Activated T-cell treated with anti-CD3 and anti-CD28 coated beads, Interleukin-2, amount 50 U/mL, for 24 hours (primary cell): ENCODE measurements at places on chromosomes 4 and X.

GRCh38 chr4:48947731-48948130, 38.3 kb upstream of the CWH43 start:
- DNase-seq, result no peak

DNA sequence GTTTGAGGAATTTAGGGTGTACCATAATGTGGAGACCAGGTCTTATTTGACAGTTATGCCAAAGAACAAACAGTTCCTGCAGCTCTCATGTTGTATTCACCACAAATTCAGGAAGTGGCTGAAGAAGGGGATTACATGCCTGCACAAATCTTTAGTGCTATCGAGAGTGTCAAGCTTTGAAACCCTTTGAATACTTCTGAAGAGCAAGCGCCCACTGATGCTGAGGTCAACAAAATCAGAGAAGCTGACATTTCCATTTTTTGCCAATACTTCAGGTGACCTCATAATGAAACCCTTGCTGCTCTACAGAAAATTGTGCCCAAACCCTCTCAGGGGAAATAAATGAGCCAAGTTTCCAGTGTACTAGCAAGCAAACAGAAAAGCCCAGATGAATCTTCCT, 28.4 kb downstream of the PAK3 start:
- DNase-seq, result no peak

DNA sequence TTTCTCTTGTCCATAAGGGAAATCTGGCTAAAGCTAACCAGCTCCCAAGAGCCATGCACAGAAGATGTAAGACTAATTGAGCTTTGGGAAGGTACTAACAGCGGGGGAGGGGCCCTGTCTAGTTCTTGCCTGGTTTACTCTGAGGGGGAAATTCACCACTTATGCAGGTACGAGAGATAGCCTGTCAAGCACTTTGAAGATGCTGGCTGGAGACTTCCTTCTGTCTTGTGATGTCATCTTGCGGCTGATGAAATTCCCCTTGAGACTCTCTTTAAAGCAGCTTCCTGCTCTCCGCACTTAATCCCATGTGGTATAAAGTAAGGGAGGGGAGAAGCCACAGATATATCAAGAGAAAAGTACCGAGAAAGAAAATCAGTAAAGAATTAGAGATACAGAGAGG, 345.3 kb downstream of the MAPK10 start:
- DNase-seq, result no peak

- no peak for DNase-seq
Measured at GRCh38 chr4:3514221-3514780, 17.9 kb downstream of the LRPAP1 start.

GRCh38 chr4:6953751-6954380, 44.2 kb downstream of the TBC1D14 start:
- DNase-seq, result peak; percentile 11

GRCh38 chr4:73662709-73663546, 42.7 kb upstream of the RASSF6 start:
- DNase-seq, result no peak

- DNase-seq, result no peak
Measured at GRCh38 chr4:52660643-52661042, 1.5 kb upstream of the USP46 start.

DNA sequence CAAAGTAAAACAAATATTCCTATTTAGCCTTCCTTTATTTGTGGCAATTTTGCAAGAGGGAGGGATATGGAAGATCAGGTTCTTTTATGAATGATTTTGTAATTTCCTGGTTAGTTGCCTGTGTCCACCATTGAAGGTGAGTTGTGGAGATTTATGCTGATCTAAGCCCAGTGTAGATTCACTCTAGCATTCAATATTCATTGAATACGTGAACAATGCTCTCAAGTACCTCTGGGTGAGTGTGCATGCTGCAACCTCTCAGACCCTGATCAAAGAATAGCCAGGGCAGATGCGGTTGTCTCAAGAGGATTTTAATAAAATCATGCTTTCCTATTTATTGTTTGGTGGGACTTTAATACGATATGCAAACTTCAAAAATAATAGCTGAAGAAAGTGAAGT, 628.4 kb downstream of the SPRY1 start:
- no peak for DNase-seq

DNA sequence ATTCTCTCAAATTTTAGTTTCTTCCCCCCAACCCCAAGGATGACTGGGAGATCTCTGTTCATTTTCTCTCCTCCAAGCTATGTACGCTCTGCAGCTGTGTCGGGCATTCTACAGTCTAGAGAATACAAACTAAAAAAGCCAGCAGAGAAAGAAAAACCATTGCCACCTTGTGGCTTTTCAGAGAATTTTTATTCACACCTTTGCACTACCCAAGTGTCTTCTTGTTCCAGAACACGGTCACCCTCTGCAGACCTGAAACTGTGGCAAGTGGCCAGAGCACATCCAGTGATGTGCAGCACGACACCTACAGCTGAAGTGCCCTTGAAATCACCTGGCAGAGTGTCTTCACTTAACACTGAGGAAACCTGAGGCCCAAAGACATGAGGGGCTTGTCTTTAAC, 68.6 kb downstream of the CHST7 start:
- peak; percentile 34 for DNase-seq

DNA sequence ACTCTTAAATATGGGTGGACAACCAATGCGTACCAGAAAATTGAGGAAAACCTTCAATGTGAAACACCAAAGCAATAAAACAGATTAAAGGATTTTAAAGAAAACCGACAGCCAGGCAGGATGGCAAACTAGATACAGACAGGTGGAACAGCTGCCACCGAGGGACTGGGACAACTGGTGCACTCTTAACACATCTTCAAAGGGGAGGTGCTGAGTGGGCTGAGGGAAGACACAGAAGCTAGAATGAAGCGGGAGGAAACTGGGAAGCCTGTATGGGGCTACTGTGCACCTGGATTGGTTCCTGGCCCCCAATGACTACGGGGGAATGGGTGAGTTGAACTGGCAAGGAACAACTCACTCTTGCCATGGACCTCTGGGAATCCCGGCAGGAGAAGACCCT, 20.7 kb downstream of the ZNF280C start:
- DNase-seq, result no peak

- DNase-seq, result no peak
Measured at GRCh38 chrX:57156397-57157049, 19.3 kb upstream of the SPIN2A start.

- no peak for DNase-seq
Measured at GRCh38 chrX:103879339-103879738, 47.3 kb upstream of the RAB9B start.

DNA sequence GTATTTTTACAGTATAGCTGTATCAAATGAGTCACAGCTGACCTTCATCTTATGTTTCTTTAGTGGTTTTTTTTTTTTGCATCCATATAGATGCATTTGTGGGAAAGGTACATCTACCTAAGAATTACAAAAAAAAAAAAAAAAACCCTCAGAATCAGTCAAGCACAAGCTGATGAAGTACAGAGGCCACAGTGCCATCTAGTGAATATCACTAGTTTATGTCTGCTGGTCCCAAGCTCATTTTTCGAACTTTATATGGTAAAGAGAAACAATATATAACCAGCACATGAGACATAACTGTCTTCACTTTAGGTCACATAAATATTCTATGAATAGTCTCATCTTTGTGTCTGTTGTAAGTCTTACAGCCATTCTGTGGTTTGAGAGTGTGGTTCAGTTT, 220.1 kb downstream of the DLG3 start:
- no peak for DNase-seq

DNA sequence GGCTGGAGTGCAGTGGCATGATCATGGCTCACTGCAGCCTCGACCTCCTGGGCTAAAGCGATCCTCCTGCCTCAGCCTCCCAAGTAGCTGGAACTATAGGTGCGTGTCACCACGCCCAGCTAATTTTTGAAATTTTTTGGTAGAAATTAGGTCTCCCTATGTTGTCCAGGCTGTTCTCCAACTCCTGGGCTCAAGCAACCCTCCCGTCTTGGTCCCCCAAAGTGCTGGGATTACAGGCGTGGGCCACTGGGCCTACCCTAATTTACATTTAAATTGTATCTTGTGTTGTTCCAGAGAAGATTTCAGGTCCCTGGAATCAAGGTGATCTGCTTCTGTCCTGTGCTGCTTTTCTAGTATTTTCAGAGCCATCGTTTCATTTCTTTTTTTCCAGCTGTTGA, 1.2 kb upstream of the LRPAP1 start:
- no peak for DNase-seq

DNA sequence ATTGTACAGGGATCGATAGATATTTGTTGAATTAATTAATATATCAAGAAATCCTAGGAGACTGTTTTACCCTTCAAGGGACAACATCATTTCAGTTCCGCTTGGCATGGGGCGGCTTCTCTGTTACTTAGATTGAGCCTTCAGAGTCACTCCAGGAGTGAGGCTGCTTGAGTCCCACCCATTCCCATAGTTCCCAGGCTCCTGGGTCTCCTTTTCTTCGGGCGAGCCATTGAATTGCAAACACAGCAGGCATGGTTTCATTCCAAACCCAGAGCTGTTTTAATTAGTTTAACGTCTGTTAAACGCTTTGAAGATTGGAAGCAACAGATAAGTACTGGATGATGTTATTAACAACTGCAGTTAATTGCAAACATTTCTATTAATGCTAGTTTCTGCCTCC, 571 bp upstream of the EDA start:
- no peak for DNase-seq

- DNase-seq, result no peak
Measured at GRCh38 chrX:13074297-13075262, 30.2 kb upstream of the FAM9C start.

- DNase-seq, result no peak
Measured at GRCh38 chr4:1242506-1243450, 6.2 kb downstream of the CTBP1 start.

DNA sequence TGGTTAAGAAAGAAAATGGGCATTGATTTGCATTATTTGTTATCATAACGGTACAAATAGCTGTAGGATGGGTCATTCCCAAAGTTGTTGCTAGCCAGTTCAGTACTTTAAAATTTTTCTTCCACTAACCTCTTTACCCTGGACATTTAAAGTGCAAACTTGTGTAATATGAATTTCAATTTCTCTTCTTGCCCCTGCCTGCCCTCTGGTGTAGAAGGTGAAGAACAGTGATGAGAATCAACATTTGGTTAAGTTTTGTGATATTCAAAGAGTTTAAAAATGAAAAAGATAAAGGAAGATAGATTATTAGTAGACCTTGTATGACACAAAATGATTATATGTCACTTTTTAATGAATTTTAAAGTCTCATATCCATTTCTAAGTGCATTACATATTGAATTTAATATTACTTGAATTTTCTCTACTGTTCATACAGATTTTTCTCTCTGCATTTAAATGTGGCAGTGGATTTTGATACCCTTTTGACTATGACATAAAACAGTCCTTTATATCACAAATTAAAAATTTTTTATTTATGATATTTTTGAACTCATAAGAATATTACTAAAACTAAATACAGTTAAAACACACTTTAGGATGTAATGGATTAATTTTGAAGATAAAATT, 337.7 kb downstream of the BMPR1B start:
- DNase-seq, result no peak

- no peak for DNase-seq
Measured at GRCh38 chrX:115467961-115468360, 93.0 kb upstream of the PLS3 start.

DNA sequence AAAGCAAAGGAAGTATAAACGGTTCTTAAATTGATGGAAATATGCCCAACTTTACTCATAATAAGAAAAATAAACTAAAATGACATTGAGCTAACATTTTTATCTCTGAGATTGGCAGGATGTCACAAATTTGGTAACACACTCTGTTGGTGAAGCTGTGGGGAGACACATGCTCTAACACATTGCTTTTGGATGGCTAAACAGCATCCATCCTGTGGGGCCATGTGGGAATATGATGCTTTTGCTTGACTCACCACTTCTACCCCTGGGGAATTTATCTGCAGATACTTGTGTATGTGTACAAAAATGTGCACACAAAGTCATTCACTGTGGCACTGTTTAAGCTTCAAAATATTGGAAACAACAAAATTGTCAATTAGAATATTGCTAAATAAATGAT, 100.2 kb downstream of the ANAPC4 start:
- no peak for DNase-seq

GRCh38 chrX:154981116-154981411, 41.5 kb downstream of the F8 start:
- no peak for DNase-seq

GRCh38 chr4:108155373-108155772, 13.4 kb downstream of the LEF1 start:
- DNase-seq, result no peak

DNA sequence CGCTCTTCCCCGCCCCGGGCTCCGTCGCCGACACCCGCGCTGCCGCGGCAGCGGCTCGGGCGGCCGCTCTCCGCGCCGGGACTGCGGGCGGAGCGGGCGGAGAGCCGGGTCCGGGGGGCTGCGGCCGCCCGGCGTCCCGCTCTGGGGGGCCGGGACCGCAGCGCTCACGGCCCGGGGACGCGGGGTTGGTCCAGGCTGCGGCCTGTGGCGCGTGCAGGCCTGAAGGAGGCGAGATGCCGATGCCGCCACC, 492 bp downstream of the GALNT7 start:
- no peak for DNase-seq

DNA sequence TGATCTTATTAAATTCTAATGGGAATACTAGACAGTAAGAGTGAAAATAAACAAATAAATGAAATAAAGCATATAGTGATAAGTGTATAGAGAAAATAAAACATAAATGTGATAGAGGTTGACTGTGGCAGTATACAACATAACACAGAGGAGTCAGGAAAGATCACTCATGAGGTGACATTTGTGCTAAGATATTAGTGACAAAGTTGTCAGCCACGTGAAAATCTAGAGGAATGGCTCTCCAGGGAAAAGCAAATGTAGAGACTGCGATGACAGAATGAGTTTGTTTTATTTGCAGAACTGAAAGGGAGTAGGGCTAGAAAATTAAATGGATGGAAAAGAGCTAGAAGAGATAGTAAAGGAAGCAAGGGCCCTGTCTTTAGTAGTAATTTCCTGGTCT, 72.8 kb upstream of the GABRA2 start:
- DNase-seq, result no peak

GRCh38 chrX:63503541-63503940, 152.4 kb upstream of the SPIN4 start:
- no peak for DNase-seq

GRCh38 chrX:23317799-23318724, 16.6 kb upstream of the PTCHD1 start:
- DNase-seq, result peak; percentile 54

GRCh38 chrX:54540289-54540688, 10.3 kb downstream of the GNL3L start:
- no peak for DNase-seq

DNA sequence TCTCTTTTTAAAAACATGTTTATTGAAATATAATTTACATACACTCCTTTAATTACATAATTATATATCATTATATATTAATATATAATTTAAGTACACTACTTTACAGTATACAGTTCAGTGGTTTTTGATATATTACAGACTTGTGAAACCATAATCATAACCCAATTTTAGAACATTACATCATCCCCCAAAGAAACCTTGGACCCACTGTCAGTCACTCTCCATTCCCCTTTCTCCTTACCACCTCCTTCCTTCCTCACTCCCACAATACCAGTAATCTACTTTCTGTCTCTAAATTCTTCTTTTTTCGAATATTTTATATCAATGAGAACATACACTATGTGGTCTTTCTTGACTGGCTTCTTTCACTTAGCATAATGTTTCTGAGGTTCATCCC, 17.9 kb upstream of the EXOSC9 start:
- DNase-seq, result no peak
